ENCODE measurements at places on chromosomes 13 and 19.

- DNase-seq, result no peak
Measured at GRCh38 chr13:98488736-98489135, 88.2 kb downstream of the STK24 start.

GRCh38 chr19:46221981-46222610 is 7.4 kb upstream of the IGFL1 start:
- DNase-seq, result no peak

DNA sequence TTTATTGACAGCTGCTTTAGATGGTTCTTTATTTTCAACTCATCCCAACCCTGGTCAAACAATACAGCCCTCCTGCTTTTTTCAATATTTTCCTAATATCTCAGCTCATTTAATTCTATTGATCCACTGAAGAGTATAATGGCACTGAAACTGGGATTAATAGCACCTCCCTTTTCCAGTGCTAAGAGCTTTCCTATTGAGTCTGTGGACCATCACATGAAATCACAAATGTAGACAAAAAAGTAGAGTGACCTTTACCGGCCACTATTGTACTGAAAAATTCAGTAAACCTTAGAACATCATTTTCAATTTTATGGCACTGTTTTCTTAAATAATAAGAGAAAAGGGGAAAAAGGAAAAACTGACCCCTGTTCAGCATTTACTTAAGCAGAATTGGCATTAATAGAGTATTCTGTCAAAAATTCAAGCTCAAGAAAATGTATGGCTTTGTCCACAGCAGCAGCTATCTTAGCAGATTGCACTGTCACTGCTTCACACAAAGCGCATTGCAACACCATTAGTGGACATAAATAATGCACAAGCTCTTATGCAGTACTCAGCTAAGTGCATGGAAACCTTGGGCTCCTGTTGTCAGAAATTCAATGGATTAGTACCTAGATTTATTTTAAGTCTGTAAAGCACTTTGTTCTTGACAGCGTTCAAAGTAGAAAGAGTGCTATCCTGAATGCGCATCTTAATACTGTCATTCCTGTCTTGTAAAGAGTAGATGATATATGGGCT is 851.0 kb upstream of the KLHL1 start:
- DNase-seq, result no peak

DNA sequence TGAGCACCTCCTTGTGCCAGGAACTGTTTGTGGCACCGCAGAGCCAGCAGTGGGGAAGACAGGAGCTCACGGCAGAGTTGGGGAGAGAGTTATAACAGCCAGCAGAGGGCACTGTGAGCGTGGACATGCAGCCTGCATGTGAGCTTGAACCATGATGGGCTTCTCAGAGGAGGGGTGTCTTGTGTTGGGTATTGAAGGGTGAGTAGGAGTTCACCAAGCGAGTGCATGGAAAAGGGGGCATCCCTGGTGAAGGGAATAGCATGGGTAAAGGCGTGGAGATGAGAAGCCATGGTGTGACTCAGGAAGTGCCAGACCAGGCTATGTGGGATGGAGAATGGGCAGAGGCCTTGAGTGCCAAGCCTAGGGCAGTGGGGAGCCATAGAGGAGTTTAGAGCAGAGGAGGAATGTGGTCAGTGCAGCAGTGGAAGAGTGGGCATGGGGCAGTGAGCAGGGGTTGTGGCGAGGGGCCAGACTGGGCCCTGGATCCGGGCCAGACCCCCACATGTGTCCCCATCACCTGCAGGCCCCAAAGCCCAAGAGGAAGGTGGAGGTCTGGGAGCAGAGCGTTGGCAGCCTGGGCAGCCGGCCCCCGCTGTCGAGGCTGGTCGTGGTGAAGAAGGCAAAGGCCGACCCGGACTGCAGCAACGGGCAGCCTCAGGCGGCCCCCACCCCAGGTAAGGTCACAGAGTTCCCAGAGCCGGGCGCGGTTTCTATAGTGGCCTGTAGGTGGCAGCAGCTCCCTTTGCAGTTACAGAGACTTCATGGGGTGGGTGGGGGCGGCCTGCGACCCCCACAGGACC is 11.8 kb upstream of the SHD start:
- DNase-seq, result peak; percentile 87

DNA sequence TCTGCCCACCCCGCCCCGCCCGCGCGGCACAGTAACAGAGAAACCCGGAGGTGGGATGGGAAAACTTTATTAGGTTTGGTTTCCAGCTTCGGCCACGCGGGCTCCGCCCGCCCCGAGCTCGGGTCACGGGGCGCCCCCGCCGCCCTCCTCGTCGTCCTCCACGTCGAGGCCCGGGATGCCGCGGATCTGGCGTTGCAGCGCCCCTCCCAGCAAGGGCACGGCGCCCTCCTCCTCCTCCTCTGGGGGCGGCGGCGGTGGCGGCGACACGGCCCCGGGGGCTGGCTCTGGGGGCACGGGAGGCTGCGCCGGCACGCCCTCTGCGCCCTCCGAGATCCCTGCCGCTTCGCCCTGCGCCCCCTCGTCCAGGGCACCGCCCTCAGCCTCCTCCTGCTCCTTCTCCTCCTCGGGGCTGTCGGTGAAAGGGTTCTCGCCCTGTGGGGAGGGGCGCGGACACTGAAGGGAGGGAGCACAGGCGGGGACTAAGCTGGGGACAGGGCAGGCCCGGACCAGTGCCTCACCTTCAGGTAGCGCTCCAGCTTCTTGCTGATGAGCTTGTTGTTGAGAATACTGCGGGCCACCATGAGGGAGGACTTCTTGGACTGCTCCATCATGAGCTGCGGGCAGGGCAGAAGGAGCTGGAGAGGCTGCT is 536 bp upstream of the AKAP8 start:
- DNase-seq, result no peak

- peak; percentile 18 for DNase-seq
Measured at GRCh38 chr13:79197933-79198332, 208.1 kb downstream of the RBM26 start.

DNA sequence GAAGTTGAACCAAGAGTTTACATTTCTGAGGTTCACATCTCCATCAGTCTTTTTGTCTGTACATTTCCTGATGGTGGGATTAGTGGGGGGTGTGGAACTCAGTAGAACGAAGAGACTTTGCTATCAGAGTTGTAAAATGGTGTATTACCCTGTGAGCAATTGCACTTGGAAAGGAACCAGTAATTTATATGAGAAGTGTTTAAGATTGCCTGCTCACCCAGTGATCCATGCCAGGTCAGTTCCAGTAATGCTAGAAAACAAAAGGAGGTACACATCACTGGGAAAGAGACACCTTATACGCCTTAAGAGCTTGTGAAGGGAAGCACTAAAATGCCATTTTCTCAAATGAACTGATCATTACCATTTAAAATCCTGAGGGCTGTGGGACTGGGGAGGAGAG is 7.5 kb upstream of the DACH1 start:
- no peak for DNase-seq

GRCh38 chr19:10724573-10725071 is 6.7 kb downstream of the DNM2 start:
- DNase-seq, result no peak

DNA sequence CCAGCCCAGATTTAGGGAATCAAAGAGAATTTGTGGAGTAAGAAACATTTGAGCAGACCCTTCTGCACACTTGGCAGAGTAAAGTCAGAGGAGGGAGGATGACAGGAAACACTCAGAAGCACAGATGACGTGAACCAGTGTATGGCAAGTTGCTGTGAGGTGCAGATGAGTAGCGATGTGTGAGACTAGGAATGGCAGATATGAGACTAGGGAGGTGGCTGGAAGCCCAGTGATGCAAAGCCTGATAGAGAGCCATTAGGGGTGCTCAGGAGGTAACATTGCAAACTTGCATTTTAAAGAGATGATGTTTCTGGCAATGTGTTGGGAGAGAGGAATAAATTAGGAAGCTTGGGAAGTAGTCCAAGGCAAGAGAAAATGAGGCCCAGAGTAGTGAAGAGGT is 44.0 kb downstream of the PCDH17 start:
- DNase-seq, result no peak

DNA sequence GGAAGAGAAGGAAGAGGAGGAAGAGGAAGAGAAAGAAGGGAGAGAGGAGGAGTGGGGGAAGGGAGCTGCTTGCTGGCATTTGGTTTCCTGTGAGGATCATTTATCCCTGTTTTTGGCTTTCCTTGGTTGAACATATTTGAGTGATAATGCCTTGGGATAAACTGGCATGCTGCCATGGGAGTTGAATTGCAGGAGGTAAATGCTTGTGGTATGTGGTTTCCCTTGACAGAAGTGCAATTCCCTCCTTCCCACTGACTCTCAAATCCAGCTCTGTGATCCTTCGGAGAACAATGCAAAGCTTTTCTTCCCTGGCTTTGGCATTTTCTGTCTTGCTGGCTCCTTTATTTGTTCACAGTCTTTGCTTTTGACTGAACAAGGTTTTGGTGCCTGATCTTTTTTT is 27.2 kb upstream of the CBY2 start:
- DNase-seq, result peak; percentile 75

DNA sequence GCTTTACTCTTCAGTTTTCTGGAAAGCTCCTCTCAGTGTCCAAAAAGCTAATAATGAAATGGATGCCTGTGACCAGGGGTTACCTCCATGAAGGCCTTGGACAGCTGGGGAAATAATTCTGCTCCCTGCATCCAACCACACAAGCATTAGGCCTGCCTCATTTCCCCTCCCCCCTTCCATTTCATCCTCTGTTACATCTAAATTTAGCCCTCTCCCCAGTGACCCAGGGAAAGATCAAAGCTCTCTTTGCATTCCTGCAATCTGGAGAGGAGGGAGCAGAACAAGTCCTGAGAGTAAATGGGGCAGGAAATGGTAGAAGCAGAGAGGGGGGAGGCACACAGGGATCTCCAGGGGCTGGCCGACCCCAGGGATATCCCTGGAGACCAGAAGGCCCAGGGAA is 452.7 kb downstream of the TSHZ3 start:
- no peak for DNase-seq

- DNase-seq, result no peak
Measured at GRCh38 chr19:367963-368629, 23.5 kb upstream of the MIER2 start.

GRCh38 chr13:112779856-112780604 is 90.2 kb downstream of the ATP11A start:
- DNase-seq, result no peak

GRCh38 chr19:47094557-47095475 is 18.8 kb downstream of the ZC3H4 start:
- DNase-seq, result no peak

GRCh38 chr19:29804493-29804892 is 7.3 kb upstream of the CCNE1 start:
- DNase-seq, result no peak

DNA sequence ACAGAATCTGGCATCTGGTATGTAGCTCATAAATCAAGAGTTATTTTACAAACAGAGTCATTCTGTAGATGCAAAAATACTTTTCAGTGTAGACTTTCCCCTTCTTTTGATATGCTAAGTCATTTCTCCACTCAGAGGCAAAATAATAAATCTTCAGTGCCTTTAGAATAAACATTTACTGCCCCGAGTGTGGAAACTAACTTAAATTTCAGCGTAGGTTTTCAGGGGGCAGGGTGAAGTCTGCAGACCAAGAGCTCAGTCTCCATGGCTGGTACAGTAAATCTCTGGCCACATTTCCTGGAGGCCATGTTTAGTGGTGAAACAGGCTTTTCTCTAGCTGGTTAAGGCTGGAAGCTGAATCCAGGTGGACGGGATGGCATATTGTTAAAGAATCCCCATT is 13.1 kb upstream of the ADPRHL1 start:
- DNase-seq, result no peak

- DNase-seq, result no peak
Measured at GRCh38 chr19:22526661-22527272, 104.6 kb upstream of the ZNF98 start.

DNA sequence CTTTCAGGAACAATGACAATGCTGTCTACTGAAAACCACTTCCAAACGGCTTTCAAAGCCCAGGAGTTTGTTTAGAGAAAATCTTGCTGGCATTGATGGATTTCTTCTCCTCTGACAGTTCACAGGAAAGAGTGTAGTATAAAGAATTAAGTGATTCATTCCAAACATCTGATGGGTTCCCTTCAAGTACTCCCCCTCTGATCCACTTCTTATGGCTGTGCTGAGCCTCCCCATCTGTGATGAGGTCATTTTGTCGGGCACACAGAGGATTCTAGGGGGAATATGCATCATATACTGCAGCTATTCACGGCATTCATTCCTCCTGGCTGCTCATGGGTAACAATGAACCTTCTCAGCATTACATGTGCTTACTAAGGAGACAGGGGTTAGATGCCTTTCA is 107.9 kb downstream of the RGCC start:
- DNase-seq, result no peak

DNA sequence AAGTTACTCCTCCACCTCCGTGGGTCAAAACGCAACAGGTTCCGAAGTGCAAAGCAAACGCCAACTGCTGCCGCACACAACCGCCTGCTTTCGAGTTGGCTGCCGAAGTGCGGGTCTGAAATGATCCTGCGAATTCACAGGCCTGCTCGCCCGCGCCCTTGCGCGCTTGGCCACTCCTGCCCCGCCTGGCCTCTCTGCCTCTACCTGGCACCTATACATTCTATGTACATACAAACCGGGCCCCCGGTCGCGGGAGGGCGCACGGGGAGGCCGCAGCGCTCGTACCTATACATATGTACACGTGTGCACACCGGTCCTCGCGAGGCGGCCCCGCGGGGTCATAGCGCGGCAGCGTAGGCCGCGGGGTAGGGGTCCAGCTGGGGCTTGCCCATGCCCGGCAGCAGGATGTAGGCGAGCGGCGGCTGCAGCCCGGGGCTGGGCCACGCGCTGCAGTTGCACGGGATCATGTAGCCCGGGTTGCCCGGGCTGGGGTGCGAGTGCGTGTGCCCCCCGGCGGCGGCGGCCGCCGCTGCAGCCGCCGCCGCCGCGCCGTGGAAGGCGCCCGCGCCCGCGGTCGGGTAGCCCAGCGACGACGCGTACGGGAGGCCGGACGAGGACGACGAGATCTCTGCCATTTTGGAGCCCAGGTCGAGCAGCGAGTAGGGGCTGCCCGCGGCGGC is 1.3 kb downstream of the SOX21 start:
- peak; percentile 77 for DNase-seq

GRCh38 chr13:67878376-67878775 is 648.2 kb upstream of the PCDH9 start:
- no peak for DNase-seq

DNA sequence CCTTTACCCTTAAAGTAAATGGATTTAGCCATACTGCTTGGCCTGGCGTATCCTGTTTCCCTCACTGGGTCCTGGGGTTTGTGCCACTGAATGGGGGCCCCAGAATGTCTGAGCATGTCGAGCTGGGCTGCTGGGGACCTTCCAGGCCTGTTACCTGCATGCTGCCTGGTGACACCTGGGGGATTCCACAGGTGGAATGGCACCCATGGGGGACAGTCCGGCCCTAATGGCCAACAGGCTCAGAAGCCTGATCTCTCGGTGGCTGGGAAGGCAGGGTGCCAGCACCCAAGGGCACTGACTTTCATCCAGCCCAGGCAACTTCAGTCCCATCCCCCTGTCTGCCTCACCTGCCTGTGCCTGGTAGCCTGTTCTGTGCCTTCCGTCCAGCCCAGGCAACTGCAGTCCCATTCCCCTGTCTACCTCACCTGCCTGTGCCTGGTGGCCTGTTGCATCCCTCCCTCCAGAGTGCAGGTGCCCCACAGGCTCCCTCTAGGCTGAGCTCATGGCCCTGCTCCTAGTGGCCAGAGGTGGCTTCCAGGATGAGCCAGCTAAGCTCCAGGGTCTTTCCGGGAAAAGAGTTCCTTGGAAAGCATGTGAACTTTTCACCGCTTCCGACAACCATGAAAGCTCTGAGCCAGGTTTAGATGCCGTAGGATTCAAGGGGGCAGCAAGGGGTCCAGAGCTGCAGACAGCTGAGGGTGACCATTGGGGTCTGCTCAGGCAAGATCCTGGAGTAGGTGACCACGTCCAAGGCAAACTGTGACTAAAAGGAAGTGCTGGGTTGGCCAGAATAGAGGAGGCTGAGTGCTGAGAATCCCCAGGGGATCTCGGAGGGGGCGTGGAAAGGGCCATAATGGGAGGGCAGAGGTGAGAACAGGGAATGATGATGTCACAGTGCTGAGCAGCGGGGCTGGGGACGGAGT is 30.3 kb upstream of the ZNF492 start:
- no peak for DNase-seq

- no peak for DNase-seq
Measured at GRCh38 chr13:111944171-111944583, 122.8 kb upstream of the SOX1 start.

All from neural progenitor cell (in vitro differentiated cells).